Suppressor macrophage (primary cell): ENCODE measurements at places on chromosomes 2 and 18.

GRCh38 chr2:15313657-15314056 lies 247.5 kb downstream of the NBAS start:
- DNase-seq = no peak

DNA sequence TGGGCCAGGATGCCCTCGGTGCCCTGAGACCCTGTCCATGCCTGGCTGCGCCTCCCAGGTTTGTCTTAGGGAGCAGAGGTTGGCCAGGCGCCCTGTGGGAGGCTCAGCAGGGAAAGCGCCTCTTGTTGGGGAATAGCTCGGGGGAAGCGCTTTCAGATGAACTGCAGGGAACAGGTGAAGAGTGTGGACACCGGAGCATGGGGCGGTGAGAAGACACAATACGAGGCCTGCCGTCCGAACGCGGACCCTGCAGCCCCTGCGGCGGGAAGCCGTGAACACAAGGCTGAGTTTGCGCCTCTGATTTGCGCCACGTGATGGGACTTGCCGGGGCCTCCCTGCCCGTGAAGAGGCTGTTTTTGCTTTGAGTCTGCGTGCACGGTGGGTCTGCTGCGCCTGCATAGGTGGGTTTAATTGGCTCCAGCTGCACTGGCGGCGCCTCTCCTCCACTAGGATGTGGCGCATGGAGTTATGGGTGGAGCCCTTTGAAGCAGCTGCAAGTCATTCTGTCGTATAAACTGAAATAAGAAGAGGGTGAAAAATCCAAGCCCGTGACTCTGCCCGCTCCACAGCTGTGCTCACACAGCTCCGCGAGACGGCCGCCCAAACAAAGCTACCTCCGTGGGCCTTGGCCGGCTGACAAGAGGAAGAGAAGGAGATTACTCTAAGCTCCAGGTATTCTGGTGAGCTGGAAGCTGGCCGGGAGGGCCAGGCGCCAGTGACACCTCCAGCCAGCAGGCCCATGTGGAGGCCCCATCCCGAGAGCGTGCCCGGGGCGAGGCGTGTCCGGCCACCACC lies 103.5 kb upstream of the CTDP1 start:
- DNase-seq = no peak

- peak; percentile 65 for DNase-seq
Measured at GRCh38 chr18:21604671-21605070, 4.2 kb upstream of the ESCO1 start.

- DNase-seq = peak; percentile 72
Measured at GRCh38 chr18:79965119-79965902, 868 bp downstream of the HSBP1L1 start.

GRCh38 chr2:37377187-37377532 lies 32.7 kb downstream of the QPCT start:
- DNase-seq = peak; percentile 39

DNA sequence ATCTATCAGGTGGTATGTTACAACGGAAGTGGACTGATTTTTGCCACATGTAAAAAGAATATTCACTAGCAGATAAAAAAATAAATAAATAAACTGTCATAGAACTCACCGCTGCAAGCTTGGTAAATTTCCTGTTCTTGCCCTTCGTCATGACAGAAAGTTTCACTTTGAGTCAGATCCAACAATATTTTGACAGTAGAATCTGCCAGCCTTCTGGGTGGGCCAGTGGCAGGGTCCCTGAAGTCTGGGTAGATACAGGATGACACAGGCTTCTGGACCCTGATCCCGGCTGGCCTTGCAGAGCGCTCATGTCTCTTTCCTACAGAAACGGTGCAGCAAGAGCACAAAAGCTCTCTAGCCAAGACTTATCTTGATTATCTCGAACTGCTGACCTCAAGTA lies 97.8 kb upstream of the PMAIP1 start:
- DNase-seq = no peak

GRCh38 chr2:229372207-229372606 lies 101.1 kb upstream of the PID1 start:
- no peak for DNase-seq

- no peak for DNase-seq
Measured at GRCh38 chr18:47981320-47981719, 50.9 kb upstream of the SMAD2 start.

- DNase-seq = no peak
Measured at GRCh38 chr18:78980279-78980771, 707 bp downstream of the SALL3 start.

- DNase-seq = no peak
Measured at GRCh38 chr2:162382278-162382677, 38.3 kb downstream of the GCA start.

GRCh38 chr2:38702413-38702812 lies 36.5 kb downstream of the GALM start:
- no peak for DNase-seq

- no peak for DNase-seq
Measured at GRCh38 chr2:95333888-95334338, 36.8 kb downstream of the KCNIP3 start.

- peak; percentile 50 for DNase-seq
Measured at GRCh38 chr2:42913280-42913878, 121.0 kb upstream of the HAAO start.

DNA sequence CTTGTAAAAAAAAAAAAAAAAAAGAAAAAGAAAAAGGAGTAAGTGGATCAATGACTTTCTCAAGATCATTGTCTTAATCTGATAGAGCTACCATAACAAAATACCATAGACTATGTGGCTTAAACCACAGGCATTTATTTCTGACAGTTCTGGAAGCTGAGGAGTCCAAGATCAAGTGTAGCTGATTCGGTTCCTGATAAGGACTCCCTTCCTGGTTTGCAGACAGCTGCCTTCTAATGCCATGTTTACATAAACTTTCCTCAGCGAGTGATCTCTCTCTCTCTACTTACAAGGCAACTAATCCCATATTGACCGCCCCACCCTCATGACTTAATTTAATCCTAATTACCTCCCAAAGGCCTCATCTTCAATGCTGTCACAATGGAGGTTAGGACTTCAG lies 36.5 kb upstream of the SIX2 start:
- no peak for DNase-seq

GRCh38 chr2:190180313-190181122 lies 118.0 kb upstream of the MSTN start:
- peak; percentile 44 for DNase-seq

- DNase-seq = no peak
Measured at GRCh38 chr2:235171550-235172031, 219.8 kb downstream of the SH3BP4 start.

DNA sequence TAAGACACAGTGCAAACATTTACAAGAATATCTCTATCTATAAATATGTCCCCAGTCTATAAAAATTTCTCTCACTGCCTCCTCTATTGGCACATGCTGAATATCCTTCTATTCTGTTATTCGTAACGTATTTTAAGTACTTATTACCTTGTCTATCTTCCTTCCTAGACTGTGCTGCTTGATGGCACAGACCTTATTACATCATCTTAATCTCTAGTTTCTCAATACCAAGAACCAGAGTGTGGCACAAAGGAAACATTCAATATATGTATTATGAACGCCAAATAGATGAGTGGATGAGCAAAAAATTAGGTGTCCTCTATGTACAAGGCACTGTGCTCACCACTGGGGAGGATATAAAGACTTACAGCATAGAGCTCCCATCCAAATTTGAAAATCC lies 282.8 kb downstream of the NBAS start:
- DNase-seq = no peak

DNA sequence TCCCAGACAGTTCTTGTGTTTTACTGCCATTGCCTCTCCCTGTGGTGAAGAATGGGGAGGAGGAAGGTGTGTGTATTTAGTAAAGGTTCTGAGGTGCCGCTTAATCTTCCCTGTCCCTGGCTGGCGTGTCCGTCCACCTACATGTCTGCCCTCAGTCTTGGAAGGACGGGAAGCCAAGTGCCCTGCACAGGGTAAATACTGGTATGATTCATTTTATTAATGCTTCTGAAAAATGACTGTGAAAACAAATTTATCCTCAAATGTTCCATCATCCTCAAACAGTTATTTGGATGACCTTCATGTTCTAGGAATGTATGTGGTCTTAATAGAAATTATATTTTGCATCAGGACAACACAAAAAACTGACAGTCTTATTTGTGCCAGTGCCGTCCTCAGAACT lies 6.6 kb downstream of the EPAS1 start:
- DNase-seq = no peak

DNA sequence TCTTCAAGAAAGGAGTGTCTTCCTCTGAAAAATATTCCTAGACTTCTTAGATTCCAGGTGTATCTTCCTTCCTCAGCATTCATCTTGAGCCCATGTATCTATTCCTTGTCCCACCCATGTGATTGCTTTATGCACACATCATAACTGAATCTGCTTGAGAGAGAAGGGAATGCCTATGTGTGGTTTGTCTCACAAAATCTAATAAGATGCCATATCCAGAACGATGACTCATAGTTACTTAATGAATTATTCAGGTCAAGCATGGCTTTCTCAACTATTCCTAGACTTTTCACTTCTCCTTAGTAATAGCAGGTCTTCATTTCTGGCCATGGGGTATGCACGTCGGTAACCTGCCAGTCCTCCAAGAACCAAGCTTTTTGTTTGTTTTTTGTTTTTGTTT lies 121.8 kb downstream of the SETBP1 start:
- DNase-seq = no peak
